ENCODE measurements at places on chromosomes 6 and 20.

DNA sequence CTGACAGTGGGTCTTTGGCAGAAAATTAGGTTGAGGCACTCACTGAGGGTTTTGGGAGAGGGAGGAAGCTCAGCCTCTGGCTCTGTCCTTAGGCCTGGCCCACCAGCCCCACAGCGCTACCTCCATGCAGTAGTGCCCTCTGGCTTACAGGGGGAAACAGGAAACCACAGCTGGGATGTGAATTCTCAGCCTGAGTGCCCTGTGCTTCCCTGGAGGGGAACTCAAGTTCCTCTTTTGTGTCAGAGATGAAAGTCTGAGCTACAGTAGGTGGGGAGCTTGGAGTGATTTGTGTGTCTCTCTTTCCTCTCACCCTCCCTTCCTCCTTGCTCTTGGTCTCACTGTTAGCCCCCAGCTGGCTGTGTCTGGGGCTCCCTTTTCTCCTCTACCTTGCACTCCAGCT is 48.2 kb upstream of the BLCAP start:
- DNase-seq = no peak

DNA sequence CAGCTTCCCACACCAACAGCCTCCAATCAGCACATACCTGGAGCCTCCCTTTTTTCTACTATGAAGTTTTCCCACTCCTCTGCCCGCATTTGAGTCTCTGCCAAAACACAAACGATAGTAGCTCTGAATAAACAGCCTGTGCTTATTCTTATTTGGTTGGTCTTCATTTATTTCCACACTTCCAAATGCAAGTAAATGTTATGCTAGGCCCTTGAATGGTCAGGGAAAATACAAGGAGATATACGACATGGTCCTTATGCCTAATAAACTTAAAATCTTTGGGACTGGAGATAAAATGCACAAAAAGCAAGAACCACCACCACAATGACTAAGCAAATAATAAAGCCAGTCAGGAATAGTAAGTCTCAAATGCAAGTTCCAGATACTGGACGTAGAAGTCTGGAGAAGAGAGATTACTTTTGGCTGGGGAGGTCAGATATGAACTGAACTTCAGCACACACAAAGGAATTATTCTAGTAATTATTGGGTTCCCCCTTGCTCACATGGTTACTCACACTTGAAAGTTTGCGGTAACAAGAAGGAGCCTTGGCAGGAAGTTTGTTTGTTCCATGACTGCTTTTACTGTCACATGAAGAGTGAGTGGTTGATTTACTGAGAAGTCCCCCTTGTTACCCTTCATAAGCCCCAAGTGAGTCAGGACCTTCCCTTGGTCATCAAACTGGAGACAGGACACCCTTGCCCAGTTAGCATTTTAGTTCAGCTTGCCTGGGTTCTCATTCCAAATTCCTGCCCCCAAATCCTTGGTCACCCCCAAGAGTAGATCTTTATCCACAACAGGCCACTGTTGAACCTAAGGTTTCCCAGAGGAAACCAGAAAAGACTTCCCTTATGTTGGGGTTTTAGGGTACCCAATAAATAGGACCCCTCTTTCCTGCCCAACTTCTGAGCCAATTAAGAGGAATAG is 511.2 kb upstream of the JARID2 start:
- no peak for DNase-seq

- DNase-seq = no peak
Measured at GRCh38 chr20:14451458-14451857, 114.0 kb upstream of the FLRT3 start.

DNA sequence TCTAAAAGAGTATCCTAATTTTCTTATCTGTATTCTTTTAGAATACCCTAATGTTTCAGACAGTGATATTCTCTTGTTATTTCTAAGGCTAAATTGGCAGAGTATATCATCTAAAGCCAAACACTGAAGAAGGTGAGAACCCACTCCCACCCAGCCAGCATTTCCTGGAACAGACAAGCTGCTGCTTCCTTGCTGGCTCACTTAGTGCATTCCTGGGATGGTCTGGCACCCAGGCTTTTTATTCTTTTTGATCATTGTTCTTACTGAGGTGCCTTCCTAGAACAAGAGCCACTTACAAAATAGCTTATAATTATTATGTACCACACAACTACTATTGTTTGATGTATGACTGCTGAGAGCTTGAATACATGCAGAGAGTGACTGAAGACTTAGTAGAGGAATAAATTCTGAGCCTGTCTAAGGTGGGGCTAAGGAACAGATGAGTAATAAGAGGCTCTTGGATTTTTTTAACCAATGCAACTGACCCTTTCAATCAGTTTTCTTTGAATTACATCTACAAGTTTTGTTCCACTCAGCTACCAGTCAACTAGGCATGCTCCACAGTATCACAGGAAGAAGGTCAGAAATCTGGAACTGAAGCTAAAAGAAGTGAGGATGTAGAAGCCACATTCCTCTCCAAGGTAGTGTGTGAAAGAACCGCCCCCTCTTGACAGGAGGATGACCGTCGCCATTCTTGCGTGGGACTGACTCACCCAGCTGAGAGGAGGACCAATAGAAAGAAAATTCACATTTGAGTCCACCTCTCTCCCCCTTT is 30.1 kb downstream of the PRPH2 start:
- DNase-seq = no peak
